T-helper 2 cell (primary cell): ENCODE measurements at places on chromosomes 4 and X.

DNA sequence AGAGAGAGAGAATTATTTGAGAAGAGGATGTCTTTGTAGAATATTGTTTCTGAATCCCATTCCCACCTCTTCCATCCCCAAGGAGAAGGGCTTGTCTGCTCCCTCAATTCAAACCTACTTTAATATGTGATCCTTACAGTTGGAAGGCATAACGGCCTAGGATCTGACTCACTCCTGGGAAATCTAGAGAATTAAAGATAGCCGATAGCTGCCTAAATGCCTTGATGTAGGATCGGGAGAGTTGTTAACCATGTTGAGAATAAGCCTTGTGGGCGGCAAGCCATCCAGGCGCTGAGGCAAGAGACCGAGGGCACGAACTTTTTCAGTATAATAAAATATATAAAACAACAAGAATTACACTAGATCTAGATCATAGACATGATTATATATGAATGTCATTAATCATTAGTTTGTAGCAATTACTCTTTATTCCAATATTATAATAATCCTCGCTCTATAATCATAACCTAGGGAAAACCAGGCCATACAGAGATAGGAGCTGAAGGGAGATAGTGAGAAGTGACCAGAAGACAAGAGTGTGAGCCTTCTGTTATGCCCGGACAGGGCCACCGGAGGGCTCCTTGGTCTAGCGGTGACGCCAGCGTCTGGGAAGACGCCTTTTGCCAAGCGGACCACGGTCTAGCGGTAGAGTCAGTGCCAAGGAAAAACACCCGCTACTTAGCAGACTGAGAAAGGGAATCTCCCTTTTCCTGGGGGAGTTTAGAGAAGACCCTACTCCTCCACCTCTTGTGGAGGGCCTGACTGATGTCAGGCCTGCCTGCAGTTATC is 13.5 kb downstream of the EMCN start:
- no peak for DNase-seq

DNA sequence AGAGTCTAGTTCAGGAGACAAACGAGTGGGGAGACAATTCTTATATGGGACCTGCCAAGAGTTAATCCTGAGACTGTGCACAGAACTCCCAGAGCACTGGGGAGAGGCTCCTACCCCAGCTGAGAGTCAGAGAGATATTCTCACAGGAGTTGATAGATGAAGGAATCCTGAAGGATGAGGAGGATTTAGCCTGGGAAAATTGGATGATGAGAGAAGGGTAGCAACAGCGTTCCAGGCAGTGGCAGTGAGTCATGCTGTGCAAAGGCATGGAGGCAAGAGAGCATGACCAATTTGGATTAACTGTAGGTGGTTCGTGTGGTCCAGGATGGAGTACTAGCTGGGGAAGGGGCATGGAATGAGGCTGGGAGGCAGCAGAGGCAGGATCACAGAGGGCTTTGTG is 318.6 kb downstream of the LDB2 start:
- DNase-seq, result no peak

GRCh38 chr4:101141230-101141629 is 206.1 kb downstream of the PPP3CA start:
- DNase-seq, result no peak

- no peak for DNase-seq
These were observed 2.4 kb downstream of the TFDP3 start for GRCh38 chrX:133215747-133216146.

DNA sequence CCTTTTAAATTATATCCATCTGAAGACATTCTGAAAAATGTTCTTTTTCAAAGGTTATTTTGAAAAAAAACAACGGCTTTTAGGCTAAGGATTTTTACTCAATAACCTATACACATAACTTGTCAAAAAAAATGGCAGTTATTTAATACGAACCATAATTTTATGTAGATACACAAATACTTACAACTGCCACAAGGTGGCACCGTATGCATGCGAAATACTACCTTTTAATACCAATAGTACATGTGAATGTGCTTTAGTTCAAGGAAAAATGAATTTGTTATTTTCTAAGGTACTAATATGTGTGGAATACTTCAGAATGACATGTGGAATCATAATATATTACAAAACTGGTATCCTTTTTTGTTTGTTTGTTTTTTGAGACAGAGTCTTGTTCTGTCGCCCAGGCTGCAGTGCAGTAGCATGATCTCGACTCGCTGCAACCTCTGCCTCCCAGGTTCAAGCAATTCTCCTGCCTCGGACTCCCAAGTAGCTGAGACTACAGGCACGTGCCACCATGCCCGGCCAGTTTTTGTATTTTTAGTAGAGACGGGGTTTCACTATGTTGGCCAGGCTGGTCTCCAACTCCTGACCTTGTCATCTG is 4.6 kb upstream of the MAD2L1 start:
- DNase-seq, result peak; percentile 76

DNA sequence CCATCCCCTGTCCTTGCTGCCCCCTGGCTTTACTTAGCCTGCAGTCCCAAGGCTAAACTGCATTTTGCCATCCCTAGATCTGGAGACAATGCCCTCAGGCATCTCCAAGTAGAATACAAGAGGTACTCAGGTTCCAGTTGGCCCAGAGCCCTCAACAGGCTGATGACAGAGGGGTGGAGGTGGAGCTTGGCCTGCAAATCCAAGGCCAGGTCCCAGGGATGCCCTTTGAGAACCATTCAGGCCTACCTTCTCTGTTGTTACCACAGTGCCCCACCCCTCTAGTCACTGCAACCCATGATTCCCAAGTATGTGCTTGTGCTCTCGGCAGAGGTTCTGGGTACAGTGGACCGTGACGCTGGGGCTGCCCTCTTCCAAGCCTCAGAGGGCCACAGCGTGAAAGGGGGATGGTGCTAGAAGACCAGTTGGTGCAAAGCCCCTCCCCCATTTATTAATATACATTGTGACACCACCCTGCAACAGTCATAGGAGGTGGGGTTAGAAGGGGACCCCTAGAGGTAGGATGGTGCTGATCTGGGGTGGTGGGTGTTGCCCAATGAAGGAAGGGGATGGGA is 6.4 kb upstream of the UBA1 start:
- no peak for DNase-seq

GRCh38 chrX:121558886-121559285 is 511.5 kb downstream of the GLUD2 start:
- DNase-seq, result no peak

GRCh38 chr4:154294652-154295350 is 196.8 kb downstream of the DCHS2 start:
- DNase-seq, result no peak

DNA sequence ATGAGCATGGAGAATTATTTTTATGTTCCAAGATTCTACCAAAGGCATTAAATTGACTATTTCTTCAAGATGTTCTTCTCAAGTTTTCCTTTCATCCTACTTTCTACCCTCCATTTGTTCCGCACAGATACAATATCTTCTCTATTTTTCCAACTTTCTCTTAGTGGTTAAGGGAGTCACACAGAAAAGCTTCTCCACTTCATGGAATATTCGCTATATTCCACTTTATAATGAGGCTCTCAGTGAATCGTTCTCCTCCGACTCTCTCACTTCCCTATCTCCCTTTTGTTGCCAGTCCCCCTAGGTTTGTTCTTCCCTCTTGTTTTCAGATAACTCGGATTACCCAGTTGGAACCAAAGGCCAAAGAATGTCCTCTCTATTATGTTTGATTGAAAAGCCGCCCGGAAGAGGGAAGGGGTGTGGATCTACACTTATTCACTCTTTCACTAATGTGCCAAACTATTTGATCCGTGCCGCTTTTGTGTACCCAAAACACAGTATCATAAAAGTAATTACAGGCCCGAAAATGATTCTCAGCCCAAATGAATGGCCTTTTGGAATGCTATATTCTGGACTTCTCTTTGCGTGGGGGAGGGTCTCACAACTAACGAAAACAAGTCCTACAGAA is 1.2 kb downstream of the SH3D19 start:
- DNase-seq, result no peak

DNA sequence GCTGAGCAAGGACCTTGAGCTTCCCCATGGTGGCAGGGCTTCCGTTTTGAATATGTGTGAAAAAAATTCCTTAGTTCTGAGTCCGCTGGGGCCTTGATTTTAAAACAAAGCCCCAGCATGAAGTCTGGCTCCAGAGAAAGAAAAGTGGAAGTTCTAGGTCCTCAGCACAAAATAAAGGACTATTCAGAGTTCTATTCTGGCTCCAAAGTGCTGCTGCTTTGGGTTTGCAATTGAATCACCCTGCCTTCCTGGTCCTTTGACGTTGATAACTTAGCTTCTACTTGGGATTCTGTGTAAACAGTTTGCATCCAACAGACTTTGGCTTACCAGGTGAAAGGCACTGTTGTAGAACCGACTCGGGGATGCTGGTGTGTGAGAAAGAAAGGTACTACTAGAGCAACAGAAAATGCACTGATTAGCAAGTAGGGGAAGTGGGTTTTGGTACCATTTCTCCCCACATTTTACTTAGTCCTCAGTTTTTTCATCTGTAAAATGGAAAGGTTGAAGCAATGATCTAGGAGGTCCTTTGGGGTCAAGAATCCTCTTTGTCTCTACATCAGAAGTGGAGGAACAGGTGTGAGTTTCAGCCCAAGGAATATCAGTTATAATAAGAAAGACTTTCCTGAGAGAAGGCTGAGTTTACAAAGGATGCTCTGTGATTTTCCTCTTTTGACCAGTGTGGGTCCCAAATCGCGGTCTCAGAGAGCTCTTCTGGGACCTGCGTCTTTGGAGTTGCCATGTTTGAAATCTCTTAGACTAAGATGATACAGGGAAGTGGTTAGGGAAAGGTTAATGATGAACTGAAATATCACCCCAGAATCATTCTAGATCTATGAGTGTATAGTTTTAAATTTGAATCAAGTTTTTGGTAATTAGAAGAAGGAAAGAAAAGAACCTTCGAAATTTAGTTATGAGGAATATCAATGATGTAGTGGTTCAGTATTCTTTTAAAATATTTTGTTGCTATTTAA is 28.2 kb downstream of the IGFBP7 start:
- no peak for DNase-seq

DNA sequence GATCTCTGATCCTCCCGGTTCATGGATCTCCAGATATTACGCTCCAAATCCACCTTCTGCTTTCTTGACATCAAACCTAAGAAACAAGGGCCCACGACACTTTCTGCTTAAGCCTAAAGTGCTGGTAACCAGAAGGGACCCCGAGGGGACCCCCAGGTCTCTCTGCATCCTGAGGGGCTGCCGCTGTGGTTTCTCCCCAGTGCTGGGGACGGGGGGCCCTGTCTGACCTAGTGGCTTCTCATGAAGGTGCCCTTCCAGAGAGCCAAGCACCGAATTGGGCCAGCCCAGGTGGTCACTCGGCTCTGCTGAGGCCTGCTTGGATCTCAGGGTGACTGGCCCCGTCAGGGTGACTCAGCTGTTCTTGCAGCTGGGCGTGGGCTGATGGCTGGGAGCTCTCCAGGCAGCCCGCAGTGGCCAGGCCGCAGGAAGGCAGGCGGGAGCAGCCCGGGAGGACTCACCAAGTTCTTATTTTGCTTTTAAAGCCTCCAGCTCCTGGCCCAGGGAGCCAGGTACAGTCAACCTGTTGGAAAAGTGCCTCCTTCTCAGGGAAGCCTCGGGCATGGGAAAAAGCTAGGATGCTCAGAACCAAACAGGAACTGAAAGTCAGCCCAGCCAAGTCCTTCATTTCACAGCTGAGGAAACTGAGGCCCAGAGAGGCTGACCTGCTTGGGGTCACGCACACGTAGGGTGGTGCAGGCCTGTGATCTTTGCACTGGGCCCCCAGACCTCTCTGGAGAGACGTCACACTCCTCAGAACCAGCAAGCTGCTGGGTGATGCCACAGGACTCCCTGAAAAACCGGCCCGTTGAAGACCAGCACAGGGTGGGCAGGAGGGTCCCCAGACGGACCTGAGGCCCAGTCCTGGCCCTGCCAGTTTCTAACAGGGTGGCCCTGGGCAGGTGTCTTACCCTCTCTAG is 16.7 kb downstream of the BLOC1S4 start:
- no peak for DNase-seq

DNA sequence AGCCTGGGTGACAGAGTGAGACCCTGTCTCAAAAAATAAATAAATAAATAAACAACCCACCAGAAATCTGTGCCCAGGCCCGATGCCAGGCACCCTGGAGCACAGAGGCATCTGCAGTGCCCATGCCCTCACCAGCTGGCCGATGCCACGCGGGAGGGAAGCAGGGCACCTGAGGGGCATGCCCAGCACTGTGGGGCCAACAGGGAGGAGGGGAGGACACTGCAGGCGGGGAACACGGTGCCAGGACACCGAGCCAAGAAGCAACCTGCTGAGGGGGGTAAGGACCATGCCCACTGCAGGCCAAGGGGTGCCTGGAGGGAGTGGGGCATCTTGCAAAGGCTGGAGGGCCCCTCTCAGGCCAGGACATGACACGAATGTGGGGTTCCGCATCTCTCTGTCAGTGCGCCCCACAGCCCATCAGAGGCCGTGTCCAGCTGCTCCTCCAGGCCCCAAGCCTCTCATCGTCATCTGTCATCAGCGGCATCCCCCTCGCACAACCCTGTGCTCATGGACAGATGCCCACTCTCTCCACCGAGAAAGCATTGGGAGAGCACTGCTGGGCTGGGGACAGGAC is 13.3 kb upstream of the DUSP9 start:
- DNase-seq, result no peak

- no peak for DNase-seq
These were observed 249.6 kb downstream of the OPHN1 start for GRCh38 chrX:68183612-68184214.

- DNase-seq, result no peak
These were observed 5.8 kb upstream of the CDKN2AIP start for GRCh38 chr4:183438458-183439113.

DNA sequence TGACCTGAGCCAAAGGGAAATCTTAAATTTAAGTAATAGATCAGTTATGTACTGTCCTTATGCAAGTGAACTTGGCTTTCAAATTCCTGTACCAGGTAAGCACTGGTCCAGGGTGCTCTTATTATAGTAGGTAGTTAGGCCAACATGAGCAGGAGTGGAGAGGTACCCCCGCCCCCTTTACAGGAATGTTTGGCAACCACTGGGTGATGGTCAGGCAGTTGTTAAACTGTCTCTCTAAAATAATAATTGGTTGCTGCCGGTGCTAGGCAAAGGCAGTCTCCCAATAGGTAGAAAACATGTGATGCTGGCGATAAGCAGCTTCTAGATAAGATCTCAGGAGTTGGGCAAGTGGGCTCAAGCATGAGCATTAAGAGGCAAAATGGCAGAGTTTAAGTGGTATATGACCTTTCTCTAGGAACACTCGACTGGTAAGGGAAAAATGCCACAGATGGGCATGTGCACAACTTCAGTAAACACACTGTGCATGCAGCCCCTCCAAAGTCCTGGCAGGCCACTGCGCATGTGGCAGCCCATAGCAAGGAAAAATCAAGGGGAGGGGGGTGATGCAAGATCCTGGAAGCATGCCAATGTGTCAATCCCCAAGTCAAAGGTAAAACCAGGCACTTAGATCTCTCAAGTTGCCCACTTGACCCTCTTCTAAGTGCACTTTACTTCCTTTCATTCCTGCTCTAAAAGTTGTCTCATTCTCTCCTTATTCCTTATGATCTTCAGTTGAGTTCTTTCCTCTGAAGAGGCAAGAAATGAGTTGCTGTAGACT is 1239.7 kb downstream of the C4orf33 start:
- no peak for DNase-seq
